ENCODE measurements at places on chromosomes 7 and 10.

DNA sequence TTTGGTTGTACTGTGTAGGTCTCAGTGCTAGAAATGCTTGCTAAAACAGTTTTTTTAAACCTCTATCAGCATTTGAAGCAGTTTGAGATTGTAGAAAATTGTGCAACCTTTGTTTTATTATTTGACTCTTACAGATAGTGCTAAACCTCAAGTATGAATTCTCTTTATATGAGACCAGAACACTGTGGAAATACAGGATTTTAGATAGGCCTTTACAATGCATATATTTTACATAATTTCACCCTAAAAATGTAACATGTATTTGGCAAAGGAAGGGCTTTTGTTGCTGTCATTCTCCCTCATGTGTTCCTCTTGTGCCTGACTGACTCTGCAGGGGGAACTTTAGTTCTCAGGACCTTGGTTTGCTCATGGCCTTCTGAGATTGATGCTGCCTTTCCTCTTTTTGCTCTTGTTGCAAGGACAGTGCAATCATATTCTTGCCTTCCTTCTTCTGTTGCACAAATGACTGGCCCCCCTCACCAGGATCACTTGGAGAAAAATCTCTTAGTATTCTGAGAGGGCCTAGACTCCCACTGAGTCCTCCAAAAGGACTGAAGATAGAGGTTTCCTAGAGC, 188.7 kb downstream of the PPP1R9A start:
- DNase-seq = no peak

DNA sequence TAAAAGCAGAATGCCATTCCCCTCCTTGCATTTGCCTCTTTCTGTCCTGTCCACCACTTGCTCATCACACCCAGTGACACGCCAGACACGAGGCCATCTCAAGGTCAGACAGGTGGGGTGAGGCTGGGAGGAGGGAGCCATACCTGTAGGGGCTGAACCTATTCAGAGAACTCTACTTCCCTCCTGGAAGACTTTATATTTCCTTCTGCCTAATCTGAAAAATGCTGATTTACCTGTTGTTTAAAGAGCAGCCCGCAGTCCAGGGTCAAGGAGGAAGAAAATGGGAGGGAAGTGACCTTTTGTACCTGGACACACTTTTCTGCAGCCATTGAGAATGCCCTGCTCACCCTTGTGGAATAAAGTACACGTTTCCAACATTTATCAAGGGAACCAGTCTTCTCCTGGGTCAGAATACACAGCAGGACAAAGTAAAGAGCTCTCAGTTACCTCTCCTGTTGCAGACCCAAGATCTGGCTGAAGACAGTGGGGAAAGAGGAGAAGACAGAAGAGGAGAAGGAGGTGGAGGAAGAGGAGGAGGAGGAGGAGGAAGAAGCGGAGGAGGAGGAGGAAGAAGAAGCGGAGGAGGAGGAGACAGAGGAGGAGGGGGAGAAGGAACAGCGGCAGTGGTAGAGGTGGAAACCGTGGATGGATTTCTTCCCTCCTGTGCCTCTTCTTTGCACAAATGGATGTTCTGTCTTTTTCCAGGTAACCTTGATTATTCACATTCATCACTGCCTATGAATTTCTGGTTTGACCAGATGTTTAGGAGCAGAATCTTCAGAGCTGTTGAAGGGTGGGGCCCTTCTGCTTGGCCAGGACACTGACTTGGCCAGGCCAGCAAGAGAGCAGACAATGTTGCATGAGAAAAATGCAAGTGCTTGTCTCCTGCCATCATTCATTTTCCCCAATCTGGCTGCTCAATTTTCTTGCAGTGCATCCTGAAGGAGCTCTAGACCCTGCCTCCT, 1.2 kb upstream of the BLNK start:
- DNase-seq = no peak

DNA sequence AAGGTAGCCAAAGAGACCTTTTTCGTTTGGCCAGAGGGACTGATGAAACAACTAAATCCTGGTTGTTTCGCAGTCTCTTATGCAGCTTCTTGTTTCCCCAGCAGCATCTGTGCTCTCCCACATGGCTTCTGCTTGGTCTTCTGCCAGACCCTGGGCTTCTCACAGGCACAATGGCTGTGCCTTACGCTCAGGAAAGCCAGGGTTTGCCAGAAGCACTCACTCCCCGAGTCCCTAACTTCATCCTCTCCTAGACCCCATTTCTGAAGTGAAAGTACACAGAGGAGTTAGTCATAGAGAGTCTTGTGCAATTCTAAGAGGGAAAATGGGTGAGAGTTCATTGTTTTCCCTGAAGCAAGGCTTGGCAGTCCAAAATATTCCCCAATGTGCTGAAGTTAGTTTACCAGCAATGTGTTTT, 121.7 kb downstream of the EVX1 start:
- DNase-seq = no peak

GRCh38 chr10:31974434-31975124, 45.9 kb upstream of the ARHGAP12 start:
- no peak for DNase-seq

- no peak for DNase-seq
These were observed 998.7 kb downstream of the LRMDA start for GRCh38 chr10:76430061-76430645.

GRCh38 chr10:84447701-84448400, 119.5 kb downstream of the CCSER2 start:
- no peak for DNase-seq

GRCh38 chr10:110430340-110431273, 67.1 kb upstream of the DUSP5 start:
- no peak for DNase-seq
